Type B pancreatic cell (in vitro differentiated cells): ENCODE measurements at places on chromosomes 5 and 9.

GRCh38 chr5:107517185-107518033, 153.3 kb downstream of the EFNA5 start:
- DNase-seq, result no peak

DNA sequence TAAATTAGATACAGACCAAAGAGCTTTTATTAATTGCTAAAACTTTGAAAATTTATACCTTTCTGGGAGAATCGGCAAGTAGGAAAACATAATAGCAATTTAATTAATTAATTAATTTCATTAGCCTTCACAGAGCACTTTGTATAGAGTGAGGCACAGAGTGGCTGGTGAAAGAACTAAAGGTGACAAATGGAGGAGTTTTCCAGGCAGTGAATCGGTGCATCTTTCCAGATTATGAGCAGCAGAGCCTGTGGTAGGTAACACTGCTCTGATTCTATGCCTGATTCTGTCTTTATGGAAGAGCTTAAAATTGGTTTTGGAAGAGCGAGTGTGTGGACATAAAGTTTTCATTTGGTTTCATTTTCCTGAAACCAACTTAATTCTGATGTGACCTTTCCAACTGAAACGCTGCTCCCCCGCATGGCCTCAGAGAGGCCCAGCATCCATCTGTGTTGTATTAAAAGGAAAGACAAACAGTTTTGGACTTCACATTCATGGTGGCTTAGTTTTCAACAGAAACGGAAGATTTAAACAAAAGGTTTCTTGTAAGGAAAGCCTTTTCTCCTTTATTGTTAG, 188.9 kb upstream of the RPS23 start:
- no peak for DNase-seq

- DNase-seq, result no peak
Observed at GRCh38 chr9:90112788-90113187, 508.0 kb downstream of the GADD45G start.

DNA sequence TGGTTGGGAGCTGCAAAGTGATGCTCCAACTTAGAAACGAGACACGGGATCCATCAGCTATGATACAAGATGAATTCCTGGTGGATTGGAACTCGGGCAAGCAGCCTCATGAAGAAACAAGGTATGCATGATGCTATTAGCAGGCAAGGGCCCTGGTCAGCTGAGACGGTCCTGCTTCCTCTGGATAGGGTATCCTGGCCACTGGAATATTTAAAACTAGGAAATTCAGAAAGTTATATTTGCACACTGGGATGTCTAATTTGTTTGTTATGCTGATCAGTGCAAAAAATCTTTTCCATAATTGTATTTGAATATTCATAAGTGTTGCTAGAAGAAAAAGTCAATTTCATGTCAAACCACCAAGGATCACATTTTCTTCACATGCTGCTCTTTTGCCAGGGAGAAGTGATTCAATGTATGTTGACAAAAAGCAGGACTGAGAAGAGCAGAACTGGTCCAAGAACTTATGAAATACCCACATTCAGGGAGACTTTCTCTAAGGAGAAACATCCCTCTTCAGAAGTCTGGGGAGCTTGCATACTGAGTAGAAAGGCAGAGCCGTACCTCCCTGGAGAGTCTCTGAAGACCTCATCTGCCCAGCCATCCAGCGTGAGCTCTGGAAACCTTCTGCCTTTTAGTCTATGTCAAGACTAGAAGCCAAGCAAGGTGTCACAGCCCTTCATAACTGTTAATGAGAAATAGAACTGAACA, 6.7 kb upstream of the NXNL2 start:
- no peak for DNase-seq

DNA sequence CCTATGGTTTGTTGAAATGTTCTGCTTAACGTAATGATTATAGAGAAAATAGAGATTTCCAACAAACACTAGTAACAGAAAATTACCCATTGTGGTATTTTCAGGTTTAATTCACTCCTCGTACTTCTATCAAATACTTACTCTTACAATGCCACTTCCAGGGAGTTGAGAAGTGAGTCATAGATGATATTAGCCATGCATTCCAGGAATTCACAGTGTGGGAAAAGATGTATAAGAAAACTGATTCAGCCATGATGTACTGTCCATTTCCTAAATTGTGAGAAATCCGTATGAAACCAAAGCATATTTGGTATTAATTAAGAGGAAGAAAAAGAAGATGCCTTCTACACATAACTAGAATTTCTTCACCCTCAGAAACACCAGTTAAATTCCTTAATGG, 1854.6 kb upstream of the WWC1 start:
- no peak for DNase-seq

DNA sequence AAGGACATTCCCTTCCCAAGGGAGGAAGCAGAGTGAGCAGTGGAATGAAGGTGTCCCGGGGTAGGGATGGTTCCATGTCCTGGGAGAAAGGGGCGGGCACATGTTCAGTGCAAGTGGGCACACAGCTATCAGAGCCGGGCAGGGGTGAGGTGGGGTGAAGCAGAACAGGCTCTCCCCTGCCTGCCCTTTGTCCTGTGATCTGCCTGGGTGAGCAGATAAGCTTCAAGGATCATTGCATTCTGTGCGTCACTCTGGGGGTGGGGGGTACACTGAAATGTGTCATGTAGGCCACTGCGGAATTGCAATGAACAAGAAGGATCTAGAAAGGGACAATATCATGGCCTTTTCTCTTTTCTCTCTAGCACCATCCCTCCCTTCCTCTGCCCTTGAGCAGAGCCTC, 61.7 kb upstream of the SHB start:
- DNase-seq, result no peak

GRCh38 chr5:40402007-40402364, 277.7 kb upstream of the PTGER4 start:
- no peak for DNase-seq

DNA sequence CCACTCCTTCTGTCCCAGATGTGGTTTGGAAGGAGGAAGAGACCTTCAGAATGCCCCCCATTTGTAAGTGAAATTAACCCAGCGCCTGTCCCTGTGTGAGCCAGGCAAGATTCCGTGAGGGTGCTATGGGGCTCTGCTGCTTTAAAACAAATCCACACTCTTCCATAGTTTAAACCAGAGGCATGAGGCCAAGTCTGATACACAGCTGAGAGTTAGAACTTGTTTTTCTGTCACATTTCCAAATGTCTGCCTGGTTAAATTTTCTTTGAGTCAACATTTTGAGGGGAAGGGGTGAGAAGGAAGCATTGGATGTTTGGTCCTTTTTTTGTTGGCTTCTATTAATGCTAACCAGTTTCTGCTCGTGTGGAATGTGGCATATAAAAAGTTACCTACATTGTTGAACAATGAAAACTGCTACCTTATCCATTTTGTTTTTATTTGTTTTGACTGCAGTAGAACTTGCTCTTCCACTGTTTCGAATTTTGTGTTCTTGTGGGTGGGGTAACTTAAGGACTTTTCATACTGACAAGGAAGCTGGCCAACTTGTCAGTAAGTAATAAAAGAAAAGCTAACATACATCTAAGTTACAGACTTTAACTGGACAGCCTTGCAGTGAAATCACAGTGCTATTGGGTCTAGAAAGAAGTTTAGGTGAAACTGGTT, 12.9 kb downstream of the RGMB start:
- DNase-seq, result no peak

GRCh38 chr9:105694190-105694847, at the start of gene TMEM38B:
TMEM38B (plus strand) TSS chr9:105694541; CDS start chr9:105694661, 120 bp downstream.
- peak; percentile 90 for DNase-seq
